T-helper 17 cell (primary cell): ENCODE measurements at places on chromosomes 3 and 15.

GRCh38 chr3:46097691-46098241 lies 70.5 kb upstream of the XCR1 start:
- no peak for DNase-seq

GRCh38 chr15:57281321-57281720 lies 95.0 kb upstream of the CGNL1 start:
- DNase-seq: no peak

DNA sequence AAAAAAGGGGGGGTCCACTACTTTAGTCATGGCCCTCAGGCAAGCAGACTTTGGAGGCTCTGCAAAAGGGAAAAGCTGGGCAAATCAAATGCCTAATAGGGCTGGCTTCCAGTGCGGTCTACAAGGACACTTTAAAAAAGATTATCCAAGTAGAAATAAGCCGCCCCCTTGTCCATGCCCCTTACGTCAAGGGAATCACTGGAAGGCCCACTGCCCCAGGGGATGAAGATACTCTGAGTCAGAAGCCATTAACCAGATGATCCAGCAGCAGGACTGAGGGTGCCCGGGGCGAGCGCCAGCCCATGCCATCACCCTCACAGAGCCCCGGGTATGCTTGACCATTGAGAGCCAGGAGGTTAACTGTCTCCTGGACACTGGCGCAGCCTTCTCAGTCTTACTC lies 15.3 kb downstream of the ZMAT3 start:
- no peak for DNase-seq

- no peak for DNase-seq
These were observed 3.2 kb downstream of the RTP3 start for GRCh38 chr3:46500656-46501635.

DNA sequence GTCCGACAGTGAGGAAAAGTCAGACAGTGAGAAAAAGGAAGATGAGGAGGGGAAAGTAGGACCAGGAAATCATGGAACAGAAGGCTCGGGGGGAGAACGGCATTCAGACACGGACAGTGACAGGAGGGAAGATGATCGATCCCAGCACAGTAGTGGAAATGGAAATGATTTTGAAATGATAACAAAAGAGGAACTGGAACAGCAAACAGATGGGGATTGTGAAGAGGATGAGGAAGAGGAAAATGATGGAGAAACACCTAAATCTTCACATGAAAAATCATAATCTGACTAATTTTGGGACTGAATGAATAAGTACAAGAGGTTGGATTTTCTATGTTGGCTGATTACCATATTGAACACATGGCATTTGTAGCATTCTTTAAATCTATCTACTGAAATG lies 26.2 kb downstream of the SEC62 start:
- DNase-seq: no peak

DNA sequence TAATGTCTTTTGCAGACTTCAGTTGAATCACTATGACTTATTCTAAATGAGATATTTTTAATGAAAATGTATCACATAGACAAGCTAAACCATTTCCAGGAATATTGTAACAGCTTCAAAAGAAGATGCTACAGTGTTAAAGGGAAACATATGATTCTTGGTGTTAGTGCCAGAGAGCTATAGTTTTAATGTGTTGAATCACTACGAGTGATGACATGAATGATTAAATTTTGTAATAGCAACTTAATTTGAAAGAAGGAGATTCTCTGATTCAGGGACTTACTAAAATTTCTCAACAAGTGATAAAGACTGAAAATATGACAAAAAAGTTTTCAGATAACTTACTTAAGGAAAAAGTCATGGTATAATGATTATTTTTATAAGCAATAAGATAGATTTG lies 267.3 kb upstream of the SLITRK3 start:
- DNase-seq: no peak

DNA sequence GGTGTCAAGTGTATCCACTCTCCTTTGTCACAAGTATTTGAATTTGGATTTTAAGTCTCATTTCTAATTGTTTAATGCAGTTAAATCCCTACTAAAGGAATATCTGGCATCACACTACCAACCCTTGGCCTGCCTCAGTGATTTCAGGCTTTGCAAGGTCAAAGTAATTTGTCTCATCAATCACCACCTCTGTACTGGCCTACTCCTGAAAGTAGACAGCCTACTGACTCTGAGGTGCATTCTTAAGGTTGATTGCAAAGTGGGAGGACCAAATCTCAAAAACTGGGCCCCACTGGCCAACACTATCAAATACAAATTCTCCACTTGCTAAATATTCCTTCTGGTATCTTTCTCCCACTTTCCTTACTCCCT lies 851 bp upstream of the TEX55 start:
- DNase-seq: no peak

DNA sequence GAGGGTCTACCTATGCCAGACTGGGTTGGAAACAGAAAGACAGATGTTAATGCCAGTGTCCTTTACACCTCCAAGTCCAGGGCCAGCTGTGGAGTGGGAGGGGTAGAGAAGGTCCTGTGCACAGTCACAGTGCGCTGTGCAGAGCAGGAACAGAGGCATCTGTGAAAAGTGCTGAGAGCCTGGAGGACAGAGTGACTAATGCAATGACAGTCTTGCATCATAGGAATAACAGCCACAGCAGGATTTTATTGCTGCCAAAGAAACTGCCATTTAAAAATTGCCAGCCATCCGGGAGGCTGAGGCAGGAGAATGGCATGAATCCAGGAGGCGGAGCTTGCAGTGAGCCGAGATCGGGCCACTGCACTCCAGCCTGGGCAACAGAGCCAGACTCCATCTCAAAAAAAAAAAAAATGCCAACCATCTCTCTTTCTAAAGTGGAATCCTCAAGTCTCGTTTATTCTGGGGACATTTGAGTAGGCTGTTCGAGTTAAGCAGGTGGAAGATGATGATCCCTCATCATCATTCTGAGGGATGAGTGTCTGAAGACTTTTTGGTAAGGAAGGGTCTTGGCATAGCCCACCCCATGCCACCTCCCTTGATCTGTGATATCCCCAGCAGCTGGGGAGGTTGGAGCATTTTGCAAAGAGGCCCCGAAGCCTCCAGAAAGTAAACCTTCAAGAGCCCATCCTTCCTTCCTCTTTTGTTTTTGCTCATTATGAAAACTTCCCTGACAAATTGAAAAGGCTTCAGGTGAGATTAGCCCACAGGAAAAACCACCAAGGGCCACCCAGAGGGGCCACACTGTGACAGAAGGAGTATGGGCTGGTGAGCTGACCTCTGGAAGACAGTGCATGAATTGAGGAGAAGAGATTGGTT lies 7.7 kb downstream of the CCR2 start:
- no peak for DNase-seq

DNA sequence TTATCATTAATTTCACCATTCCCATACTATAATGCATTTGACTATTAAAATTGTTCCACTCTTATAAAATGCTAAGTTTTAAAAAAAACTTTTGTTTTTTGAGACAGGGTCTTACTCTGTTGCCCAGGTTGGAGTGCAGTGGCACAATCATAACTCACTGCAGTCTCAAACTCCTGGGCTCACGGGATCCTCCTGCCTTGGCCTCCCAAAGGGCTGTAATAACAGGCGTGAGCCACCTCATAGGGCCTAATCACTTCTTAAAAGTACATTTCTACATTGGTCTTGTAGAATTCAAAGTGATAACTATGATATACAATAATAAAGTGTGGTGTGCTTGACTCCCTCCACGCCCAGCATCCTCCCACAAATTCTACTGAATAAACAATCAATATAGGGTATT lies 3.0 kb downstream of the DENND4A start:
- DNase-seq: no peak

DNA sequence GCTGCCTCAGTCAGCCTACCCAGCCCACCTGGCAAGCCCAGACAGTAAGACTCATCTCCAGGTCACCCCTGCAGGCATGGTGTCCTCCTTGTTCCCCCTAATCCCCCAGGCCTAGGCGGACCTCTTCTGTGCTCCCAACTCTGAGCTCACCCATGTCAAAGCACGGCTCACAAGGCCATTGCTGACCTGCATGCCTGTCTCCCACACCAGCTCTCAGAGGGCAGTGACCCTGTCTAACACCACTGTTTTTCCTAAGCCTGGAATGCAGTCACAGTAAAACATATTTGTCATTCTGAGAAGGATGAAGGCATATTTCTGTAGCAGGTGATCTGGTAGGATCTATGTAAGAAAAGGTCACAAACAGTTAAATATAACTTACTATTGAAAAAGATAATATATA lies 110.3 kb upstream of the HACD2 start:
- DNase-seq: no peak

DNA sequence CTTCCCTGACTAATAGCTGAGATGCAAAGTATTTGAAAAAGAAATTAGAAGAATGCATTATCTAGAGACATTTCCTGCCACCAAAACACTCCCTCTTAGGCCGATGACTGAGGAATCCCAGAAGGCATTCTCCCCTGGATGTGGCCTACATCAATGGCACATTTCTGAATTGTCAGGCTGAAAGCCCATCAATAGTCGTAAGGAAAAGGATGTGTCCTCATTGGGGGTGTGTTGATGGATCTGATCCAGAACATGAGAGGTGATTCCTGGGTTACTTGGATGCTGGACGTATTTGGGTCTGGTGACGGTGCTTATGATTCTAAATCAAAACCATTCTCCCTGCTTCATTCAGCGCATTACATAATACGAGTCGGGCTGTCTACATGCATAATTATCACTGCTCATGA lies 216.9 kb upstream of the CDIN1 start:
- no peak for DNase-seq

GRCh38 chr15:60751985-60752952 lies 273.3 kb upstream of the ICE2 start:
- DNase-seq: no peak

- no peak for DNase-seq
These were observed 61.4 kb upstream of the IMPG2 start for GRCh38 chr3:101381809-101382208.

- DNase-seq: no peak
These were observed 57.2 kb upstream of the USP3 start for GRCh38 chr15:63447017-63447676.

- DNase-seq: no peak
These were observed 186.9 kb downstream of the KLHL25 start for GRCh38 chr15:85607842-85608241.

DNA sequence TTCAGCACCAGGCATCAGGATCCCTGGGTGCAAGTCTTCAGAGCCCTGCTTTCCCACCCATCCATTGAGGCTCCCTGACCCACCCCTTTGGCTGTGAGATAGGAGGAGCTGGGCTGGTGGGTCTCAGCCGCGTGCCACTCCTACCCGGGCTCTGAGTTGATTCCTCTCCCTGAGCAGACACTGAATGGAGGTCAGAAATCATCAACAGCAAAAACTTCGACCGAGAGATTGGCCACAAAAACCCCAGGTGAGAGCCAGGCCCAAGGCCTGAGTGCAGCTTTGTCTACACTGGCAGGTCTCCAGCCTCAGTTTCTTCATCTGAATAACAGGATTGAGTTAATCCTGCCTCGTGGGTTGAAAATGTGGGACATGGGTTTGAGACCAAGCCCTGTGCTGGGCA lies 7.8 kb downstream of the TMEM43 start:
- no peak for DNase-seq

DNA sequence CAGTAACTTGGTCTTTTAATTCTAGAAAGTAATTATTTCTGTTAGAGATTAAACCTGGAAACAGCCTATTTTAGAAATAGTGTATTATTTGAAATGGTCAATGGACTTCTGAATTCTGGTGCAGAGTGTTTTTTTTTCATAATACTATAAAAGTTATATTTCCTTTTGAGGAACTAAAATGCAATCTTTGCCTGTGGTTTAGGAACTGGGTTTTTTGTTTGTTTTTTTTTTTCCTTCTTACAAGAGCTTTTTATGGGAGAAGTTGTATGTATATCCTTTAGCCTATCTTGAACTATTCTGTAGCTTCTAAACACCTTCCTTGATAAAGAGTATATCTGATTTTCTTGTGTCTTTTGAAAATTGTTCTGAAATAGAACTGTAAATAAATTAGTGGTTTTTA lies 88.3 kb downstream of the ARIH1 start:
- DNase-seq: no peak

GRCh38 chr15:89761009-89761831 lies 10.2 kb upstream of the MESP1 start:
- DNase-seq: no peak

GRCh38 chr15:80695099-80695910 lies at the start of gene ABHD17C:
Gene ABHD17C, plus strand, starts transcription at chr15:80695310. Its CDS starts 120 bp downstream, at chr15:80695430.
- peak; percentile 37 for DNase-seq

DNA sequence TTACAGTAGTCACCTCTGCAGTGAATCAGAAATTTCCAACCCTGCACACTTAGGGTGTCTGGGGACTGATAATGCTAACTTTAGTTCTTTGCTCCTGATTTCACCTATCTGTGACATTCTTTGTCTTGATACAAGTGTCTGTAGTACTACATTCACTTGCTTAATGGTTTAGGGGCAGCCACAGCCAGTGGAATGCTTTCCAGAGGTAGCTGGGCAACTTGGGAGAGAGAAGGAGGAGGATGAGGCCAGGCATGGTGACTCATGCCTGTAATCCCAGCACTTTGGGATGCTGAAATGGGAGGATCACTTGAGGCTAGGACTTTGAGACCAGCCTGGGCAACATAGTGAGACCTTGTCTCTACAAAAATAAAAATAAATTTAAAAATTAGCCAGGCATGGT lies 8.5 kb downstream of the BAHD1 start:
- no peak for DNase-seq

GRCh38 chr15:60829416-60829815 lies 350.5 kb upstream of the ICE2 start:
- no peak for DNase-seq

DNA sequence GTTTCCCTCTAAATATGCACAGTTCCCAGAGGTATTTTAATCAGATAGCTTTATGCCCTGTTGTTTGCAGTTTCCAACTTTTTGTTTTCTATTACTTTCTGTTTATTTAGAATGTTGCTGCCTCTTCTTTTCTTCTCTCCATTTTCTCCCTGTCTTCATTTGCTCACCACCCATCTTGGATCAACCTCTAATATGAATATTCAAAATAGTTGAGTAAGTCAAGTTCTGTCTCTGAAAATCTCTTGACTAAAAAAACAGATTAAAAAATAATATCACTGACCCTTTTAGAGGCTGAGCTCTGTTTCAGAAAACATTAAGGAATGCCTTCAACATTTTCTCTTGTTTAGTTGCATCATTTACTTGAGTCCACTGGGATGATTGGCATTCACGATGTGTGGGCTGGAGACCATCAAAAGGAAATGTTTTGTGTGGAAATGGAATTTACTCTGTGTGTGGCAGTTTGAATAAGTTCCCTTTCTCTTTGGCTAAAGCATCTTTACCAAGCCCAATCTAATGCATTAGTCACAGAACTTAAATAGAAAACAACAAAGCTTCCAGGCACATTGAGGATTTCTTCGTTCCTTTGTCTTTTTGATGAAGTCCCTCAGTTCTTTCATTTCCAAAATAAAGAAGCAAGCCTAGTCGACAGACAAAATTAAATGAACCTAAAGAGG lies 633.9 kb upstream of the TGFBR2 start:
- no peak for DNase-seq

DNA sequence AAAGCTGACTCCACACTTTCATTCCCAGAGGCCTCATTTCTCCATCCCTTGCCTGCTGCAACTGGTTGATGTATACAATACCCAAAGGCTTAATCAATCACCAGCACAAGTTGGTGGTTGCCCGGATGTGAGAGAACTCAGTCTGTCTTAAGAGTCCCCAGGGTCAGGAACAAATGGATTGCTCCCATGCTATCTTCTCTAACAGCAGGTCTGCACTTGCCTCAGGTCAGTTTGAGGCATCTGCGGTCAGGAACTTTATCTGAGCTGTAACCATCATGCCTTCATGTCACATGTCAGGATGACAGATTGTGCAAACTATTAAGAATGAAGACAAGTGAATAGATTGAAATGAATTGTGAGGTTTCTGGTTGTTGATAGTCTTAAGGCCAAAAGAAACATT lies 56.1 kb downstream of the BFSP2 start:
- no peak for DNase-seq
